Suppressor macrophage treated with lipopolysaccharide for 1 hour (primary cell): ENCODE measurements at places on chromosomes 16 and 17.
A peak's percentile ranks its signal among the peaks of the same experiment; 100 is the strongest.

DNA sequence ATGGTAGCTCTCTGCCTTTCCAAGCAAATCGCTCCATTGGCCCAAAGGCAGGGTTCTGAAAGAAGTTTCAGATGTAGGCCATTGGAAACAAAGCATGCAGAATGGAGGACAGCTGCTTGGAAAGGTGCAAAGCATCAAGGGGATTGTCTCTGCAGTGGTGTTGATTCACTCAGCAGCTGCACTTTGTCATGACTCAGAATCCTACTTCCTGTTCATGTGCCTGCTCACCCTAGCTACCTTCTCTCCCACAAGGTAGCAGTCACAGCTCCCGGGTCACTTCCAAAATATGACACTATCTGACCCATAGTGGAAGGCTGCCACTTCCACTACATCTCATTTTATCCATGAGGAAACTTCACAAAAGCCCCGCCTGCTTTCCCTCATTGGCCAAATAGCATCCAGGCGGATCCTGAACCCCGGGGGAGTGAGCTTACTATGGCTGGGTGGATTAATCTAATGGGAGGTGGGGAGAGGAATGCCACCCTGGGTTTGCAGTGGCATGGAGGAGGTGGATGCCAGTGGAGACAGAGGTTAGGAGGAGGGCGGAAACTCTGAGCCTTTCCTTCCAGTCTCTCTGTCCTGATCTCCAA is 74.7 kb upstream of the NKD1 start:
- DNase-seq: no peak

- DNase-seq: no peak
Measured at GRCh38 chr17:35752945-35753764, at the start of gene GAS2L2. Gene GAS2L2, minus strand, starts transcription at chr17:35753239. Its CDS starts 389 bp downstream, at chr17:35752850.

- no peak for DNase-seq
Measured at GRCh38 chr17:72474243-72474642, 353.4 kb downstream of the SOX9 start.

GRCh38 chr17:67053438-67054000 is 9.2 kb downstream of the CACNG1 start:
- DNase-seq: no peak

GRCh38 chr17:10149573-10150399 is 48.6 kb downstream of the GAS7 start:
- peak; percentile 94 for DNase-seq

- peak; percentile 73 for DNase-seq
Measured at GRCh38 chr17:47265983-47266541, 12.4 kb downstream of the ITGB3 start.

GRCh38 chr17:42472709-42473521 is 14.2 kb downstream of the ATP6V0A1 start:
- DNase-seq: no peak

GRCh38 chr16:6864244-6864643 is 468.4 kb upstream of the RBFOX1 start:
- DNase-seq: peak; percentile 27

DNA sequence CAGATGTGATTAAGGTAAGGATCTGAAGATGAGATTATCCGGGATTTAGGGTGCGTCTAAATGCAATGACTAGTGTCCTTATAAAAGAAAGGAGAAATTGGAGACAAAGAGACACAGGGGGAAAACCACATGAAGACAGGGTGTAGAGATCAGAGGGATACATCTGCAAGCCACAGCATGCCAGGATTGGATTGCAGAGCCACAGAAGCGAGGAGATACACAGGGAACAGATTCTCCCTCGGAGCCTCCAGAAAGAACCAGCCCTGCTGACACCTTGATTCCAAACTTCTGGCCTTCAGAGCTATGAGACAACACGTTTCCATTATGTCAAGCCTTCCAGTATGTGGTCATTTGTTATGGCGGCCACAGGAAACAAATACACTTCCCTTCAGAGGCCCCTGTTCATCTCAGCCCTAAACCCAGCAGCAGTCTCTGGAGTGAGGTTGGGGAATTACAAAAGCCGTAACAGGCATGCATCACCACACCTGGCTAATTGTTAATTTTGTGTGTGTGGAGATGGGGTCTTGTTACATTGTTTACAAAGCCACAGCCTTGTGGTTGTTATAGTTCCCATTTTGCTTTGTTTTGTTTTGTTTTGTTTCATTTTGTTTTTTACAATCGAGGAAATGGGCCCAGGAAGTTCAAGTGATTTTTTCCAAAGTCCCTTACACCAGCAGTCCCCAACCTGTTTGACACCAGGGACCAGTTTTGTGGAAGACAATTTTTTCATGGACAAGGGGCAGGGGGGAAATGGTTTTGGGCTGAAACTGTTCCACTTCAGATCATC is 51.6 kb upstream of the LYRM9 start:
- no peak for DNase-seq

- DNase-seq: no peak
Measured at GRCh38 chr17:14149751-14150150, 80.4 kb downstream of the COX10 start.

DNA sequence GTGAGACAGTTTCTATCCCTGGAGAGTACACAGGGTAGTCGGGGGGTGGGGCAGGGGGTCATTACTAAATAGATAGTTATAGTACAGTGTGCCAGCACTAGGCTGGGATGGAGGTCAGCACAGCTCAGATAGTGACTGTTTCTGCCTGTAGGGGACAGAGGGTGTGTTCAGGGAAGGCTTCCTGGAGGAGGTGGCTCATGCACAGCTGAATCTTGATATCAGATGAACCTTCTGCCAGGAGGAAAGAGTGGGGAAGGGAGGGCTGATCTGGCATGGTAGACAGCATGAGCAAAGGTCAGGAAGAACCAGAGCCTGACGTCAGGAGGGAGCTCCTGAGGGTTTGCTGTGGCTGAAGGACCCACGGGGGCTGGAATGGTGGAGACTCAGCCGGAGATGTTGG is 56.6 kb downstream of the OR1D5 start:
- DNase-seq: no peak

GRCh38 chr16:89257281-89257731 is 39.8 kb downstream of the ZNF778 start:
- DNase-seq: no peak

GRCh38 chr16:56758930-56759329 is 29.0 kb downstream of the NUP93 start:
- no peak for DNase-seq

GRCh38 chr17:31433811-31434726 is 42.6 kb downstream of the RAB11FIP4 start:
- no peak for DNase-seq

- no peak for DNase-seq
Measured at GRCh38 chr17:14201988-14202380, 34.7 kb downstream of the CDRT15 start.

GRCh38 chr17:17151055-17151454 is 55.1 kb downstream of the PLD6 start:
- DNase-seq: peak; percentile 89

GRCh38 chr16:70711211-70712031 is 25.6 kb upstream of the MTSS2 start:
- no peak for DNase-seq

DNA sequence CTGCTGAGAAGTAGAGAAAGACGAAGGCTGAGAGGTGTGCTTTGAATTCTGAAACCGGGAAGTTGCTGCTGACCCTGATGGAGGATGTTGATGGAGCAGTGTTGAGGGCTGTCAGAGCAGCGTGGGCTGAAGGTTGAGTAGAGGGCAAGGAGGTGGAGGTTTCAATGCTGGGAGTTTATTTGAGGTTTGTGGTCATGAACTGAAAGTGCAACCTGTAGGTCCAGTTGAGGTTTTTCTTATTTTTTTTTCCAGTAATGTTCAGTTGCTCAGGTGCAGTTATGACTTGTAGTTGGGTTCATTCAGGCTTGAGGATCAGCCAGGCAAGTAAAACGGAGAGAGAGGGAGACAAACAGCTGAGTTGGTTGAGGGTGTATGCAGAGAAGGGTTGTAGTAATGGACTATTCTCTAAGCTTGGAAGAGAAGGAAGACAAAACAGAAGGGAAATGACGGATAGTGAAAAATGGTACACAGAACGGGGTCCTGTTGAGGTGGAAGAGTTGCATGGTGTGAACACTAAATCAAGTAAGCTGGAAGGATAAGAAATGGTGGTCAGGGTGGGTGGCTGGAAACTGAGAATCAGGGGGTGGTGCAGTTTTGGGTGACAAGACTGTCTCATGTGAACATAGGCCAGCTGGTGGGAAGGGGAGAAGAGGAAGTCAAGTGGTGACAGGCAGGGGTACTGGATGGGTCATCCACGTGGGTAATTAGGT is 8.7 kb upstream of the UBE2G1 start:
- DNase-seq: peak; percentile 45

GRCh38 chr16:72134507-72134906 is 37.4 kb downstream of the PMFBP1 start:
- DNase-seq: no peak

DNA sequence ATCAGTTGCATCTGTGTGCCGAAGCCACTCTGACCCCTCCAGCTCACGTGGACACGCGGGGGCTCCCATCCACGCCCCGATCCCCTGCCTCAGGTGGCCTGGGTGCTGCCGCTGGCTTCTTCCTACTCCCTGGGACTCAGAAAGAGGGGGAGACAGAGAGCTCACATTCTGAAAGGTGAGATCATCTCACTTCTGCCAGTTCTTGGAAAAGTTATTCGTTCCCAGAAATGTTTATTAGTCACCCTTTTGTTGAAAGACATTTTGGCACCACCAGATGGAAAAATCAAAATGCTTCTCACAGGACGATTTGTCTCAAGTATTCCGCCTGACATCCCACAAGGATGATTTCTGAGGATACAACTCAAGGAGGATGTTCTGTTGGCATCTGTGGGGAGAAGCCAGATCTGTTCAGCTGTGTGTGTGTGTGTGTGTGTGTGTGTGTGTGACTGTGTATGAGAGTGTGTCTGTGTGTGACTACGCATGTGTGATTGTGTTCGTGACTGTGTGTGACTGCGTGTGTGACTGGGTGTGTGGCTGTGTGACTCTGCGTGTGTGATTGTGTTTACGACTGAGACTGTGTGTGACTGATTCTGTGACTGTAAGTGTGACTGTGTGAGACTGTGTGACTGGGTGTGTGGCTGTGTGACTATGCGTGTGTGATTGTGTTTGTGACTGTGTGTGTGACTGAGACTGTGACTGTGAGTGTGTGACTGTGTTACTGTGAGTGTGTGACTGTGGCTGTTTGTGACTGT is 207.3 kb downstream of the NTN1 start:
- DNase-seq: no peak

DNA sequence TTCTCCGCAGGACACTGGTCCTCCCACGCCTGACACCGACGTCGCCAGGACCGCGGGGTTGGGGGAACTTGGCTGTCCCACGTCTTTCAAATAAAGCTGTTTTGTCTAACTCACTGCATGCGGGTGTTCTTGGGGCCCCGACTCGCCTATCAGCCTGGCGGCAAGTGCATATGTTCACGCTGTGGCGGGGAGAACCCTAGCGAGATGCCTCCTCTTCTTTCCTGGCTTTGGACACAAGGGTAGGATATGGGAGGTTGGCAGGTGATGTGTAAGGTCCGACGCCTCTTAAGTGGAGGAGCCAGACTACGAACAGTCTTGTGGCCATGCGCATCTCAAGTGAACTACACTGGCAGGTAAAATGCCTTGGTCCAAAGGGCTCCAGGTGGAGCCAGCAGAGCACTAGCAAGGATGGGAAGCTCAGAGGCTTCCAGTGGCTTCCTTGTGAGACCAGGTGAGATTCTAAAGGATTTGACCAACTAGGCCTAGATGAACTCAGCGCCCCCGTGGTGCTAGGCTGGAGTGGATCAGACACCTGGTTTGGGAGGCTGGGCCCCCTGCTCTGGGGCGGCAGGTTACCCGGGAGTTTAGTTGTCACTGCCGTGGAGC is 873 bp upstream of the RPS2 start:
- no peak for DNase-seq

- DNase-seq: no peak
Measured at GRCh38 chr16:2691491-2692248, 9.3 kb downstream of the KCTD5 start.

DNA sequence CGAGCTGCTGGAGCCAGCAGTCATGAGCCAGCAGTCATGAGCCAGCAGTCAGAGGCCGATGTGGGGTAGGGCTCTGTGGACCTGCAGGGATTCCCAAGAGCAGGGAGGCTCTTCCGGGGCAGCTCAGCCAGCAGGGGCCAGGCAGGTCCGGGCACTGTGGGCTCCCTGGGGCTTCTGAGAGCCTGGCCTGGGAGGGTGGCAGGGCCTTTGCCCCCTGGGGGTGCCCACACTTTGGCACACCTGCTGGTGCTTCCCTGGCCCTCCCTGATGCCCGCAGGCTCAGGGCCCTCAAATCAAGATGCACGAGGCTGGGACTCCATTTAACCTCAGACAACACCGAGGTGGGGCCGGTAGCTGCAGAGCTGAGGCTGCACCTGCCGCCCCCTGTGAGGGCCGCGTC is 18.1 kb downstream of the SOX8 start:
- no peak for DNase-seq

DNA sequence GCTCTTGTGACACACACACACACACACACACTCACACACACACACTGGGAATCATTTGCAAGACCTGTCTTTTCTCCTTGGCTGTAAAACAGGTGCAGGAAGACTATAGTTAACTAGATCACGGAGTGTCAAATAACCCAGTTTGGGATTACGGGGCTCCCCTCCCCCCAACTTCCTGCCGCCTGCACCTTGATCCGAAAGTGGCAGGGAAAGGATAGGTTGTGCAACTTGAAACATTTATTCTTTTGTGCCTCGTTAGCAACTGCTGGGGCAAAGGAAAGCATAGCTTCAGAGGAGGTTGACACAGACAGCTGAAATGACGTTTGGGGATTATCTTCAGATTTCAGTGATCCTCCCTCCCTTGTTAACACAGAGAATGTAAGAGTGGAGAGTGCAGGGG is 149.5 kb downstream of the NTN1 start:
- DNase-seq: no peak

DNA sequence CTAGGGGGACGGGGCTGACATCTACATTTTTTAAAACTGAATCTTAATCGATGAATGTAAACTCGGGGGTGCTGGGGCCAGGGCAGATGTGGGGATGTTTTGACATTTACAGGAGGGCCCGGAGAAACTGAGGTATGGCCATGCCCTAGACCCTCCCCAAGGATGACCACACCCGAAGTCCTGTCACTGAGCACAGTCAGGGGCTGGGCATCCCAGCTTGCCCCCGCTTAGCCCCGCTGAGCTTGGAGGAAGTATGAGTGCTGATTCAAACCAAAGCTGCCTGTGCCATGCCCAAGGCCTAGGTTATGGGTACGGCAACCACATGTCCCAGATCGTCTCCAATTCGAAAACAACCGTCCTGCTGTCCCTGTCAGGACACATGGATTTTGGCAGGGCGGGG is 21.4 kb downstream of the ADAM11 start:
- DNase-seq: no peak

- DNase-seq: peak; percentile 89
Measured at GRCh38 chr17:40307001-40307730, 1.8 kb upstream of the RARA start.
